Endodermal cell (in vitro differentiated cells): ENCODE measurements at places on chromosomes 6 and 20. TPM values are rescaled to one million over a fixed set of nuclear protein-coding genes. Genes with fewer than 3 reads are reported as not detected.

The MCHR2 gene
- total RNA-seq, result not detected in 2 replicates

GRCh38 chr6:169804427-169804826, 53.0 kb downstream of the ERMARD start:
- DNase-seq, result no peak

The RUNX2 gene
- 0.20 and 0.26 TPM in 2 replicates for total RNA-seq

DNA sequence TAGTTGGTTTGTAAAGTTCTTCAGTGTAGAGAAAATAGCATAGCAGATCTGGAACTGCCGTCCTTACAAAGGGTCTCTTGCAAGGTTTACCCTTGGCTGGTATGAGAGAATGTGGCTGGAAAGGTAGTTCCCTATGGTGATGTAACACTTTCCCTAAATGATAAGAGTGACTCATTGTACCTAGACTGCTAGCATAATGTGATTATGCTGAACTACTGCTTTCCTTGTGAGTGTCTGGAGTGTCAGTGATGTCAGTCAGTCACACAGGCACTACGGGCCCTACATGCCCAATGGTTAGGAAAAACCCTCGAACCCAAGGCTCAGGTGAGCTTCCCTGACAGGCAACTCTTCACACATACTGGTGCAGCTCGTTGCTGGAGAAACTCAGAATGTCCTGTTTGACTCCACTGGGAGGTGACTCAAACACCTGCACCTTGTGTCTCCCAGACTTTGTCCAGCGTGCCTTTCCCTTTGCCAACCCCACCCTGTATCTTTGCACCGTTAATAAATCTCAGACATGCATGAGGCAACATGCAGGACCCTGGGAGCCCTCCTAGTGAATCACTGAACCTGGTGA, 28.4 kb upstream of the LY86 start:
- no peak for DNase-seq

DNA sequence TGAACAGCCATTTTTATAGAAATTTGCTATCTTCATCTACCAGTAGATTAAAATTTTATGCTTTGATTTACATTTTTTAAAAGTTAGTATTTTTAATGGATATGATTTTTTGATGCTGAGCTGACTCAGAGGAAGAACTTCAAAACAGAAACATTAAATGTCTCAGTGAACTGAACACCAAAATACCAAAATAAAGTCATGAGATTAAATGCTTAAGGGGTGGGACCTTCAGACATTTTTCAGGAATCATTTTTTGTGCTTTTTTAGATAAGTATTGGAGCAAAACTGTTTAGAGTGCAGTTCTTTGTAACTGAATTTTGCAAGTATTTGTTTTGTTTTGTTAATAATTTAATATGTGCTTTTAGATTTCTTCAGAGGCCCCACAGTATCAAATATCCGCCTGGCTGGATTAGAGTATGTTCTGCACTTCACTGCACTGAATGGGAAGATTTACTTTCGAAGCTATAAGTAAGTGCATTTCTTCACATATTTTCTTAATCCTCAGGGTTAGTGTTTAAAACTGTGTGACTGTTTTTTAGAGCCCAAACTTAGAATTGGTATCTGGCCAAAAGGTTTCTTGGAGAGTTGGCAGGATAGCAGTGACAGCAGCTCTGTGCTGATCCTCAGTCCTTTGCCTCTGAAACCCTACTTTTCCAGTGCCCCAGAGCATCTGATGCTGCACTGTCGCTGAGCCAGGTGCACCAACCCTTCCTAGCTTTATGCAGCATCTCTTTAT, 33.7 kb downstream of the RPF2 start:
- no peak for DNase-seq

The BTNL2 gene
- not detected in 2 replicates for total RNA-seq

DNA sequence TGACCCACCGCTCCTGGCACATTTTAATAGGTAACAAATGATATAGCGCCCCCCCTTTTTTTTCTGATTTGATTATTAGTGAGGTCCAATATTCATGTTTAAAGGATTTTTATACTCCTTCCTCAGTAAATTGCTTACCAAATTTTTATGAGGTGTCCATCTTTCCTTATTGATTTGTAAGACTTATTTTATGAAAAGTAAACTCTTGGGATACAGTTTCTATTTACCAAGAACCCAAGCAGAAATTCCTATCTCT, 25.1 kb downstream of the TRIM27 start:
- DNase-seq, result no peak

The TRIM10 gene
- not detected in 2 replicates for total RNA-seq

The PROKR2 gene
- not detected in 3 replicates for total RNA-seq

DNA sequence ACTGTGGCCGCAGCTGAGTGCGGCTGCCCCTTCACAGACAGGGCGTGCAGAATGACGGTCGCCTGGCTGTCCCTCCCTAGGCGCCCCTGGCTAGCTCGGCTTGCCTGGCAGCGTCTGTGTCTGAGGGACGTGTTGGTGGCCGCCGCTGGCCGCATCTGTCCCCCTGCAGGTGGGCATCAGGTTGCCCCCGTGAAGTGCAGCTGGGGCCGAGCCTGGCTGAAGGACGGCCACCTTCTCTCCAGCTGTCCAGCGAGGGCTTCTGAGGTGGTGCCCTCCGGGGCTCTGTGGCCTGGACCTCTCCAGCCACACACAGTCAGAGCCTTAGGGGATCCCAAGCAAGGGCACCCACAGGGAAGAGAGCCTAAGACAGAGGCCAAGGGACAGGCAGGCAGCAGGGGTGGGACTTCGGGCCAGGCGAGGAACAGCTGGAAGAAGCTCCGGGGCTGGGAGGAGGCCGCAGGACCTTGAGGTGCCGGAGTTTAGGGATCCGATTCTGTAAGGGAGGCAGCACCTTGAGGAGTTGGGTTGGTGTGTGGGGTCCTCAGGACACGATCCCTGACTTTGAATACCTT, 89.0 kb upstream of the EPB41L1 start:
- no peak for DNase-seq

DNA sequence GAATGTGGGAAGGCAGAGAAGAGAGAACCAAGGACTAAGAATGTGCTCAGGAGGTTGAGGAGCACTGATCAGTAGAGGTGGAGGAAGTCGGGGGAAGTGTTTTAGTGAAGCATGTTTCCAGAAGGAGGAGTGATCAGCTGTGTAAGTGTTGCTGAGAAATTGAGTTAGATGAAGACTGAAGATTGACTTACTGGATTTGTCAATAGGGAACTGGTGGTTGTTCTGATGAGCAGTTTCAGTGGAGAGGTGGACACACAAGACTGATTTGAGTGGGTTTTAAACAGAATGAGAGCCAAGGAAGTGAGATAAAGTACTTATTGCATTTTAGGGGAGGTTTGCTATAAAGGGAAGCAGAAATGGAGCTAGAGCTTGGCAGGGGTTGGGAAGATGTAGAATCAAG, 182.6 kb downstream of the CDKAL1 start:
- DNase-seq, result no peak

GRCh38 chr6:100311707-100312251, 152.9 kb downstream of the SIM1 start:
- no peak for DNase-seq

DNA sequence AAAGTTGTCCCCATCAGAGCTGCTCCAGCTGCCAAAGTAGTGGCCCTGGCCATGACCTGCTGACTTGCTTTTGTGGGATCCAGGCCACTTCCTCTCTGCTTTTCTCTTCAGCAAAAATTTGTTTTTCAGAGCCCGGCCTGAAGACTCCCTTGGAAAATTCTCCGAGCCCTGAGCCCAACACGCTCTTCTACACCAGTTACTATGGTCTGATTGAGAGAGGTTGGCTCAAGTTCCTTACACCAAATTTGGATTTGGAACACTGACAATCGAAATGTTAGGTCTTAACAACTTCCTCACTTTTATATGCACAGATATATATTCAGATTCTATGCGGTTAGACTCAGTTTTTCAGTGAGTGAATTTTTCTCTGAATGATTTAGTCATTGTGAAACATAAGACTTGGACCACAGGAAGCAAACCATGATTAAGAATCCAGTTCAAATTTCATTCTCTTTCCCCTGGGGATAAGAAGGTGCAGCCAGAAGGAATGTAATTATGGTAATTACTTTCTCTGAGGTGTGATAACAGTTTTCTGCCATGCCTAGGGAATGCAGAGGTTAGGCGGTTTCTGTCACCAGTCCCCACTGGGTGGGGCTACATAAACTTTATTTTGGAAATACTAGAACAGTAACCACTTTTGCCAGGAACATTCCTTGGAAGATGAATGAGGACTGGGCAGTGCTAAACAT, 365.2 kb downstream of the SYNE1 start:
- no peak for DNase-seq

The ZC3H12D gene
- 0.20 to 0.42 TPM (median 0.21 TPM) in 3 replicates for total RNA-seq

DNA sequence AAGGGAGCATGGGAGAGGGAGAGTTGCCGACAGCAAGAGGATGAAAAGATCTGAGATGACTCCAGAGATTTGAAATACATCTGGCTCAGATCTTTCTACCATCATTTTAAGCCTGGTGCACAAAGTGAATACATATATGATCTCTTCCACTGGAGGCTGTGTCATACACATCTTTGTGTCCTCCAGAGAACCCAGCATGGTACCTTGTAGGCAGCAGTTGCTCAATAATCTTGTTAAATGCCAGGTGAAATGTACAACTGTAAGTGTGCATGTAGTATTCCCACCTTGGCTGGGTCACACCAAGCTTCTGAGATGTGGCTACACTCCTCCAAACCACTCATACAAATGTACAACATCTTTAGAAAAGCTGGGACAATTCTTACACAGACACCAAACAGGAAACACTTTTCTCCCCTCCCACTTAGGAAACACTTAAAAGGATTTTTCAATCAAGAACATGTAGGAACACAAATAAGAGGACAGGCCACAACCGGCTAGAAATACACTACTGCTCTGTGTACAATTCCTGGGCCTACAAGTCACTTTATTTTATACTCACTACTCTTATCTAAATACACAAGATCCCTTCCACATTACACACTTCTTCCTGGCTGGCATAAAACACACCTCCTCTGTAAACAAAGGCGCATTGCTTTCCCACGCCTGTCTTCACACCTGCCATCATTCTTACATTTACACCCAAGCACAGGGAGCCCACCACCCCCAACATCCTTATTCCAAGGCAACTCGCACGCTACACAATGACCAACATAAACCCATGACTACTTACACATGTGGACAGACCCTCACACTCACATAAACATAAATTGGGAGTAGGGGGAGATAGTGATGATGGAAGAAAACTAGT, 3.8 kb upstream of the IER3 start:
- DNase-seq, result no peak

The HLA-DRB1 gene
- total RNA-seq, result 14.6 and 17.6 TPM in 2 replicates

- DNase-seq, result no peak
Measured at GRCh38 chr6:157881342-157881741, 58.3 kb downstream of the SNX9 start.

- no peak for DNase-seq
Measured at GRCh38 chr6:49284180-49284579, 178.9 kb downstream of the MMUT start.

The HCRTR2 gene
- total RNA-seq, result 0.23 and 0.29 TPM in 2 replicates

DNA sequence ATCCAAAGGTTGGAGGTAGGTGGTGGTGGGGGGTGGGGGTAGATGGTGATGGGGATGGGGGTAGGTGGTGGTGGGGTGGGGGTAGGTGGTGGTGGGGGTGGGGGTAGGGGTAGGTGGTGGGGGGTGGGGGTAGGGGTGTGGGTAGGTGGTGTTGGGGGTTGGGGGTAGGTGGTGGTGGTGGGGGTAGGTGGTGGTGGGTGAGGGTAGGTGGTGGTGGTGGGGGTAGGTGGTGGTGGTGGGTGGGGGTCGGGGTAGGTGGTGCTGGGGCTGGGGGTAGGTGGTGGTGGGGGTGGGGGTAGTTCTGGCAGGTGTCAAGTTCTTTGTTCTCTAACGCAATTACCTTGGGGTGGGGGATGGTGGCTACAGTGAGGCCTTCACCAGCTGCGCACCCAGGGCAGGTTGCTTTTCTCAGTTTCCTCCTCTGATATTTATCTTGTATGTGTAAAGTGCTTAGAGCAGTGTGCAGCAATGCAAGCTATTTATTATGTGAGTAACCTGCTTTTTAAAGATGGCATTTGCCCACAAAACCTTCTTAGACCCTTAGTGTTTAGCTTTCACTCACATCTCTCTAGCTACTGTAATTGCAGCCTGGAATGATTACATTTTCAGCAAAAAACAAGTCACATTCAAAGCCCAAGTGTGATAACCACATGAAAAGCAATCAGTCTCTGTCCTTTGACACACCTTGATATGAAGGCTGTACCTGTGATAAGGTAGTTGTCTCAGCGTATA, 8.2 kb upstream of the CCDC167 start:
- DNase-seq, result no peak

DNA sequence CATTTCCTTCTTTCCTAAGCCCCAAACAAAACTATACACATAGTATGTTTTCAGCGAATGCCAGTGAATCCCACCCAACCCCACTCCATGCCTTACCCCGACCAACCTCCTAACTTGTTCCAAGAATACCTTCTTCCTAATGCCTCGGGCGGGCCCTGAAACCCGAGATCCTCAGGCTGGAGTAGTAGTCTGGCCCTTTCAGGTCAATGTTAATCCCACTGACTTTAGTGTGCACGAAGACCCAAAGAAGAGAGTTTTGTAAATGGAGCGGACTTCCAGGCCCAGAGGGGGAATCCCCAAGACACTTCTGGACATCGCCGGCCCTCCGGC, 394 bp downstream of the YIPF3 start:
- no peak for DNase-seq

GRCh38 chr6:126976253-126976797, 142.1 kb upstream of the RSPO3 start:
- no peak for DNase-seq

The HRH3 gene
- 0.44 and 0.56 TPM in 2 replicates for total RNA-seq

The TRIM40 gene
- total RNA-seq, result not detected in 3 replicates

- DNase-seq, result no peak
Measured at GRCh38 chr6:121666814-121667213, 231.4 kb downstream of the GJA1 start.

The LPA gene
- total RNA-seq, result 1.9 and 3.6 TPM in 2 replicates

- DNase-seq, result no peak
Measured at GRCh38 chr20:3603108-3603507, 60.1 kb downstream of the GFRA4 start.

The SAMD3 gene
- total RNA-seq, result 43.4 and 44.8 TPM in 2 replicates
